Thoracic aorta (tissue), 2 donors: ENCODE measurements at places on chromosomes 5 and 9. TPM values are rescaled to one million over a fixed set of nuclear protein-coding genes. Genes with fewer than 3 reads are reported as not detected.

- no peak for DNase-seq
These were observed 551.2 kb upstream of the KLF4 start for GRCh38 chr9:108040783-108041182.

DNA sequence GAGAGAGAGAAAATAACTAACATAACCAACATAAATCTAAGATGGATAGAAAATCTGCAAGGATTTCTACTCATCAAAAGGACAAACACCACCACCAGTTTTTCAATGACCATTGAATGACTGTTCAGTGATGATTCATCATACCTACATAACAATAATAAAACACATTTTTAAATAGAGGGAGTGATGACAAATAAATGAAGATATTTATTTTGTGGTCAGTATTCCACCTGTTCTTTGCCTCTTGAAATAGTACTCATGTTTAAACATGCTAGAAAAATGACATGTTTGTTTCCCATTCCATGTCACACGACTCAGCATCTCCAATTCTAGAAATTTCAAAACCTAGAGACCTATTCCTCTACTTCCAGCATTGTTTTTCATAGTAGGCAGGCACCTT, 34.6 kb upstream of the ADAMTS16 start:
- DNase-seq: no peak

DNA sequence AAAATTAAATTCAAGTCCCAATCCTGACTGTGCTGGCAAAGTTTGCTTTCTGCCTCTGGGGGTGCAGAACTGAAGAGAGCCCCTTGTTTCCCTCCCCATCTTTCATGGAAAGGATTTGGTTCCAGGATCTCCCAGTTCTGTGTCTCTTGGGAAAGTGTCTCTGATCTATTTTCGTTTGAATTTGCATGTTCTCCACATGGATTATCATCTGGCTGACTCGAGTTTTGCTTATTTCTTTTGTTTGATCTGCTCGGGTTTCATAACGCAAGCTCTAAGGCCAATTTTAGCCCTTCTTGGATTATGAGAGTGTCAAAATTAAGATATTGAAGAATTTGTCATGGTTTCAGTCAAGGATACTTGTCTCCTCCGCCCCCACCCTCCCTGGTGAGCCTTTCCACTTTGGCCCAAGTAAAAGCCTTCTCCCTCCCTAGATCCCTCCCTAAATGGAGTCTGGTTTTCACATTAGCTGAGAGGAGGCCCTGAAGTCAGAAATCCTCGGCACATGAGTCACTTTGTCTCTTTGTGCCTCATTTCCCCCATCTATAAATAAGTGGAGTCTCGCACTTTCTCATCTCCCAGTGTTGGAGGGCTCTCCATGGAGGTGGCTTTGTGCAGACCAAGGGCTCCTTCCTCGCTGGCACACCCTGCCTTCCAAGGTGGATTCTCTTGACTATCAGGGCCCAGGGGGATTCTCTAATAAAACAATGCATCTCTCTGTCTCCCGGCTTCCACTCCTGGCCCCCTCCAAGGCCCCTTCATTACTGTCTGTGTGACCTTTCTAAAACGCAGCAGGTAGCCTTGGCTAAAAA, 17.3 kb downstream of the ADRB2 start:
- no peak for DNase-seq

- DNase-seq: no peak
These were observed 173.5 kb downstream of the GIN1 start for GRCh38 chr5:102946414-102946813.

Gene C8G
- not detected for total RNA-seq

Gene PCDHGA11
- total RNA-seq: 11.6 TPM

Gene GGTA1
- total RNA-seq: 102 TPM

Gene PCDHB8
- total RNA-seq: 1.7 TPM
